ENCODE measurements at places on chromosomes 12 and 14.

DNA sequence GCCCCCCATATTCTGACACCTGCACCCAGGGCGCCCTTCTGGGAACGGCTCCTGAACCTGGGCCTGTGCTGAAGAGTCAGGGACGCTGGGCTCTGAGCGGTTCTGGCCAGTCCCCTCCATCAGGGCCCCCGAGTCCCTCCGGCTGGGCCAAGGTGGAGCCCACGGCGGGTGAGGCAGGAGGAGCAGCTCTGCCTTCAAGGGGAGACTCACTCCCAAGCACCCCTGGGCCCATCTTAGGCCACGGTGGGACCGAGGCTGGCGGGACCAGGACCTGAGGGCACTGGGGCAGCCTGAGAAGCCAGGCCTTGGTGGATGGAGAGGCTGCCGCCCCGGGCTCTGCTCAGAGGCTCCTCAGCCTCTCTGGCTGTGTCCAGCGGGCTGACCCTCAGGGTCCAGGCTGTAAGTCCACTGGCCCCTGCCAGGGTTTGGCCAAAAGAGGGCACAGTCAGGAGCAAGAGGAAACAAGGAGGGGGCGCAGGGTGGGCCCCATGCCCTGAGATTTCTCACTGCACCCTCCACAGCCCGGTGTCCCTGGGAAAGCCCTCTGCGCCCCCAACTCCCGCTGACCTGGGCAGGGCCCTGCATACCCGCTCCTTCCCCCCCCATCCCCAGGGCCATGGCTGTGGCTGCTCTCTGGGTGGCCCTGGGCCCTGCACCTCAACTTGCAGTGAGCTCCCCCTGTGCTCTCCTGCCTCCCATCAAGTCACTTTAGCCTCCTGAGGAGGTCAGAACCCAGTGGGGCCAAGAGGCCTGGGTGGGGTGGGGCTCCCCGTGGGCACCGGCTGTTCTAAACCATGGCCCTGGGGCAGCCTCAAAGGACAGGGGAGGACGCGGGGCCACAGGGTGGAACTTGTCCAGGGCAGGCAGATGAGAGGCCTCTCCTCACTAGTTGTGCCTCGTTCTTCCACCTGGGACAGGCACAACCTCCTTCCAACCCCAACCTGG lies 266.4 kb upstream of the SFSWAP start:
- no peak for DNase-seq

- DNase-seq, result no peak
Measured at GRCh38 chr12:111178181-111179081, 190.5 kb downstream of the PHETA1 start.

GRCh38 chr12:111505601-111506036 lies 93.5 kb downstream of the ATXN2 start:
- DNase-seq, result no peak

DNA sequence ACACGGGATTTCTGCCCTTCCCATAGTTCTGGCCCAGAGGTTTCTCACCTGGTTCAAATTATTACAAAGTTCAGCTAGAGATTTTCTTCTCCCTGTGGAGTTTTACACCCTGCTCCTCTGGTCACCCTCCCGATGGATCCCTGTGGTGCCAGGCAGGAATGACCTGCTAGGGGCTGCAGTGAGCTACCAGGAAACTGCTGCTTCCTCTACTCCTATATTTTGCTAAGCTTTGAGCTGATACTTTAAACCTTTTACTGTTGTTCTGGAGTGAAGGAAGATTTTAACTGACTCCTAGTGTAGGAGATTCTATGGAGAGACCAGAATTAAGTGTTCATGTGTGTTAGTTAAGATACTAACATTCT lies 30.4 kb upstream of the LRIG3 start:
- DNase-seq, result no peak

- DNase-seq, result no peak
Measured at GRCh38 chr12:47852096-47852571, 32.4 kb upstream of the HDAC7 start.

- no peak for DNase-seq
Measured at GRCh38 chr14:38150075-38150474, 57.6 kb upstream of the SSTR1 start.

- peak; percentile 20 for DNase-seq
Measured at GRCh38 chr14:61388976-61389576, 67.7 kb downstream of the PRKCH start.

- DNase-seq, result no peak
Measured at GRCh38 chr14:94536836-94537235, 24.4 kb upstream of the SERPINA4 start.

- DNase-seq, result no peak
Measured at GRCh38 chr12:123572391-123572790, 12.0 kb upstream of the TMED2 start.

- no peak for DNase-seq
Measured at GRCh38 chr14:52399921-52400595, 85.9 kb downstream of the PTGER2 start.

- no peak for DNase-seq
Measured at GRCh38 chr12:114958538-114958937, 274.6 kb upstream of the TBX3 start.
